ENCODE measurements at places on chromosomes 4 and X.

GRCh38 chr4:163988865-163989264, 494.4 kb downstream of the TMA16 start:
- no peak for DNase-seq

GRCh38 chrX:134990475-134990800, 353 bp upstream of the SMIM10 start:
- no peak for DNase-seq

DNA sequence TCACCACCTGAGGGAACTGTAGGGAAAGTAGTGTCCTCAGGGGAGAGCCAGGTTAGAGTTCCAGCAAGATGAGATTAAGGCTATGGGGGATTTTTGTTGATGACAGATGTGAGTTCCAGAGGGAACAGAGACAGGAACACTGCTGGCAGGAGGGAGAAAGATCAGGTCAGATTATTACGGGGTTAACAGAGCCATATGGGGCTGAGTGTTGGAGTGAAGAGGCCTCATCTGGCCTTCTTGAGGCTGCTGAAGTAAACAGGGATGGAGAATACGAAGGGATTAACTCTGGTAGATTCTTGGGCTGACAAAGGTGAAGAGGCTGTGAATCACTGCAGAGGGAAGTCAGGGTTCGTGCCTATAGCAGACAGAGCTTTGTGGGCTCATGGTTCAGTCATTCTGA, 47.9 kb upstream of the POU4F2 start:
- no peak for DNase-seq

DNA sequence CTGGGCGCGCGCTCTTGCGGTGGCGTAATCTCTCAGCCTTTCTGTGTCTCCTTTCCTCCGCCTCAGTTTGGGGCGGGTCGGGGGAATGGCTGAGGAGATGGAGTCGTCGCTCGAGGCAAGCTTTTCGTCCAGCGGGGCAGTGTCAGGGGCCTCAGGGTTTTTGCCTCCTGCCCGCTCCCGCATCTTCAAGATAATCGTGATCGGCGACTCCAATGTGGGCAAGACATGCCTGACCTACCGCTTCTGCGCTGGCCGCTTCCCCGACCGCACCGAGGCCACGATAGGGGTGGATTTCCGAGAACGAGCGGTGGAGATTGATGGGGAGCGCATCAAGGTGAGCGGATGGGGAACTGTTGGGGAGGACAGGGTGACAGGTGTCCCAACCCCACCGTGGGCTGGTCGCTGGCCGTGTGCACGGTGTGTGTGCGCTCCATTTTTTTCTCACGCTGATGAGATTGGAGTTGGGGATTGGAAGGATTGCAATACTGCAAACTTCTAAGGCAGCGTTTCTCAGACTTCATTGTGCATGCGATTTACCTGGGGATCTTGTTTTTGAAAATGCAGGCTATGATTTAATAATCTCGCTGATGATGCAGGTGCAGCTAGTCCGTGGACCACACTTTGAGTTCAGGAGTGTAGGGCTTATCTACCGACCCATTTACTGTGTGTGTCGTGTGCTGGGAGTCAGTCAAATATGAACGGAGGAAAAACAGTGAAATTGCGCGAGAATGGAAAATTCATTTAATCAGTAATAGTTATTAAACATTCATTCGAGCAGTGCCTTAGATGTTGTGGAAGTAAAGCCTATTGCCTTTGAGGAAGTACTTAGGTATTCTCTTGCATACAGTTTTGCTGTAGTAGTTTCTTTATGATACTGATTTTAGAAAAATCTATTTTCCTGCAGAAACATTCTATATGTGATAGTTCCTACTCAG, at the start of gene RAB33B:
Gene RAB33B (plus strand): TSS at position 11 of the 935 bp plus-strand sequence. CDS start 75 bp downstream, at position 86.
- DNase-seq: no peak

- no peak for DNase-seq
Observed at GRCh38 chr4:81498551-81499099, 26.9 kb upstream of the RASGEF1B start.

- no peak for DNase-seq
Observed at GRCh38 chr4:52096048-52096447, 44.9 kb downstream of the SPATA18 start.

DNA sequence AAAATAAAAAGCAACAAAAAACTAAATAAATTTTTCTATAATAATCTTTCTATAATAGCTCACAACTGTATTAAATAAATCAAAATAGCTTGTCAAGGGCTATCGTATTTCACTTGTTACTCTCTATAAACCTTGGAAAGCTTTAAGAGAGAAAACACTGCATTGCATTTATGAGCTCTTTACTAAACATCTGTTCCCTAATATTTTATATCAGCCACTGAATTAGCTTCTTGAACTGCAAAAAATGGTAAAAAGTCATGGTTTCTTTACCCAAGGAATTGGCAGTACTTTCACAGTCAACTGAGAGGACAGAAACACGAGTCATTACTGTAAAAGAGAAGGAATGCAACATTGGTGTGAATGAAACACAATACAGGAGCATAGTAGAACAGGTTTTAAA, 671.2 kb downstream of the PCDH18 start:
- no peak for DNase-seq

DNA sequence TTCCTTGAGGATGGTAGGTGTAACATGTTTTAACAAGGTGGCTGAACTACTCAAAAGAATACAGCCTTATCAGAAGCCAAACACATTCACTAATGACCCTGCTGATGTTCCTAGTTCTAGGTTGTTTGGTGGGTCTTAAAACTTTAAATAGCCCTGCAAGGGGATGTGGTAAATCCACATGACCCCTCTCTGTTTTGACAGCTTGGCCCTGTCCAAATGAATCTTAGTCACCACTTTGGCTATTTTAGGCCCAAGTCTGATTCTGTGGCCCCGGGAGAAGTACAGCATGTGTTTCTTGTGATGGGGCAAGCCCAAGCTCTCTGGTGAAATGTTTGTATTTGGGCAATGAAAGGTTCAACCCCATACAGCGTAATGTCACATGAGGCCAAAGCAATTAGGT, 54.5 kb upstream of the GPR34 start:
- DNase-seq: no peak

DNA sequence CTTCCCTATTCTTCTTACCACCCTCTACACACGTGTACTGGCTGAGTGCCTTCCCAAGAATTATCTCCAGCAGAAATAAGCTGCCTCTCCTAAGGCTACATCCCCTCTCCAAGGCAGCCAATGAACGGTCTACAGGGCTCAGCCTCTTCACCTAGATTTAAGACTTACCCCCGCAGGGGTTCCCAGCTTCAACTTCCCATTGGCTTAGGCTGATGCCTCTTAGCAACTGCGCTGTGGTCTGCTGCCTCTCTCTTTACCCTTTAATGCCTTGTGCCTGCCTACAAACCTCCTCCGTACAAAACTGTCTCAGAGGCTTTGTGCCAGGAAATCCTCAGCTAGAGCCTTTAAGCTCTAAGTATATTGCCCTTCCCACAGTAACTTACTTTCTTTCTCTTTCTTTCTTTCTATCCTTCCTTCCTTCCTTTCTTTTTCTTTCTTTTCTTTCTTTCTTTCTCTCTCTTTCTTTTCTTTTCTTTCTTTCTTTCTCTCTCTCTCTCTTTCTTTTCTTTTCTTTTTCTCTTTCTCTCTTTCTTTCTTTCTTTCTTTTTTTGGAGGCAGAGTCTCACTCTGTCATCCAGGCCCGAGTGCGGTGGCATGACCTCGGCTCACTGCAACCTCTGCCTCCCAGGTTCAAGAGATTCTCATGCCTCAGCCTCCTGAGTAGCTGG, 15.1 kb upstream of the PIGA start:
- DNase-seq: no peak

GRCh38 chr4:76964769-76965168, 15.2 kb downstream of the SEPTIN11 start:
- no peak for DNase-seq

- DNase-seq: no peak
Observed at GRCh38 chrX:22122510-22122909, 90.4 kb downstream of the PHEX start.

- DNase-seq: no peak
Observed at GRCh38 chr4:15366721-15367120, 61.1 kb upstream of the C1QTNF7 start.

DNA sequence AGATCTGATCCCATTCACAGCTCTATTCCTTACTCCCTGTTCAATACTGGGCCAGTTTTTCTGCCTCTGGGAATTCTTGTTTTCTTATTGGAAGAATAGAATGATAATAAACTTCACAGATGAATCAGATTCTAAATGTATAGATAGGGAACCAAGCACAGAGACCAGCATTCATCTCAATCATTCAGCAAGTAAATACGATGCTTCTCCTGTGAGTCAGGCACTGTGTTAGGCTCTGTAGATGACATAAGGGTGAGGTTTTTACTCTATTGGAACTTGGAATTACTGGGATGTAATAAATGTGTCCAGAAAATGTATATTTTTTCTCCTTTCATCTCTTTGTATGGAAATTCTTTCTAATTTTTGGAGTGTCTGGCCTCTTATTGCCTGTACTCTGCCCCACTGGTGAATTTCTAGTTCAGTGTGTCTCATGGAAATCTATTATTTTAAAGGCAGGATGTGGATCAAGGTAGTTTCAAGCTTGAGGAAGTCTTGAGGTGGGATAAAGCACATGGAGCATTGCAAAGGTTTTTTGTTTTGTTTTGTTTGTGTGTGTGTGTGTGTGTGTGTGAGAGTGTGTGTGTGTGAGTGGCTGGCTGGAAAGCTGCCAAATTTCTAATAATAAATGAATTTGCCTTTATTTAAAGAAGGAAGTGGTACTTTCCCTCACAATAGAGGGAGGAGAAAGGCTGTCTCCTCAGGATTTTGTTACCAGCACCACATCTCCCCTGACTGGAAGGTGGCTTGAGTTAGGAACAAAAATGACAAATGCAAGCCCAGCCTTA, 117.9 kb upstream of the HS3ST1 start:
- no peak for DNase-seq

DNA sequence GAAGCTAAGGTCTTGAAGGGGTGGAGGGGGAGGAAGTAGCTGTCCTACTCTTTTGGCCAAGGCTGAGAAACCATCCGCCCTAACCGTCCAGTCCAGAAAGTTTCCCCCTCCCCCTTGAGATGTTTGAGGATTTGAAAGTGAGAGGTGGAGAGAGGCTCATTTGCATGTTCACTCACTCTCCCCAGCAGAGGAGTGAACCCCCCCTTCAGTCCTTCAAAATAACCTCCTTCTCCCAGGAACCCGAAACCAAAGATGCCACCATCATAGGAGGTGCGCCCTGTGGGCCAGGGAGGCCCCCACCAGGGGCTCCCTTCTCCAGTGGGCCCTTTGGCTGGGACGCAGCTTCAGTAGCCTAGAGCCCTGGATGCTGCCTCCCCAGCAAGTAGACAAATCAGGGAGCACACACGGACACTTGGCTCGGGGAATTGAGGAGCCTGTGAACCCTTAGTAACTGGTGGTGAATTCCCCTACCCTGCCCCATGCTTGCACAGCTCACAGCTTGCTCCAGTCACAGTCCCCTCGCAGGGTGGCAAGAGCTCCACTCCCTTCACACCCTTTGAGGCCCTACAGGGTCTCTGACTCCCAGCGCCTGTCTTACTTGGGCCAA, 25.6 kb downstream of the ELF4 start:
- no peak for DNase-seq

DNA sequence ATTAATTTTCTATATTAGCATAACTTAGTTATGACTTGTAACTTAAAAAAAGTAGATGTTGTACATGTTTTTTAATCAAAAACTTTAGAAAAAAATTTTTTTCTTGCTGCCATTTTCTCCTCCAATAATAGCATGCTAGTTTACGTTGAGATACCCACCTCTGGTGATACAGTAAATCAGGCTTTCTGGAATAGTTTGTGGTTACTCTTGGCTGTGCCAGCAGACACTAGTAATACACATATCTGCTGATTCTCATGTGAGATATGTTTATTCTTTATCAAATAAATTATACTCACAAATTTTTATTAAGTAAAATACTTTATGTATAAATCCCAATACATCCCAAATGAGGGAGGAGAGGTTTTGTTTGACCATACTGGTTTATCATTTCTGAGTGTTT, 117.3 kb downstream of the KLHL8 start:
- DNase-seq: no peak

DNA sequence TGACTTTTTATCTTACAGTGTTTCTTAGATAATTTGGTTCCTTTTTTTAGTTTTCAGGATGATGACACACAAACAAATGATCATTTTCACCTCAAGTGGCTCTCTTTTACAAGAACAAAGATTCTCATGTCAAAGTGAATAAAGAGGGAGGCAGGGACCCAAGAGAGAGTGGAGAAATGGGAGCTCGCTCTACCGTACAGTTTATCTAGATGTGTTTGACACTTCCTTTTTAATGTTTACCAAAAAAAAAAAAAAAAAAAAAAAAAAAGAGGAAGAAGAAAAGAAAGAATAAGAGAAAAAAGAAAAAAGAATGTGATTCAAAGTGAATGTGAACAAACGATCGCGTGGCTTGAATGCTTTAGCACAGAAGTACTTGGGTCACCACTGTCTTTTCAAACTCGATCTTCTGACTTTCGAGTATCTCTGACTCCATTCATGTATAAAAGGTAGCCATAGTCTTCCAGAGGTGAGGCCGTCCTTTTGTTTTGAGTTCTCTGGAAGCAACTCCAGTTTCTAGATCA, 75.6 kb upstream of the GRXCR1 start:
- DNase-seq: no peak

DNA sequence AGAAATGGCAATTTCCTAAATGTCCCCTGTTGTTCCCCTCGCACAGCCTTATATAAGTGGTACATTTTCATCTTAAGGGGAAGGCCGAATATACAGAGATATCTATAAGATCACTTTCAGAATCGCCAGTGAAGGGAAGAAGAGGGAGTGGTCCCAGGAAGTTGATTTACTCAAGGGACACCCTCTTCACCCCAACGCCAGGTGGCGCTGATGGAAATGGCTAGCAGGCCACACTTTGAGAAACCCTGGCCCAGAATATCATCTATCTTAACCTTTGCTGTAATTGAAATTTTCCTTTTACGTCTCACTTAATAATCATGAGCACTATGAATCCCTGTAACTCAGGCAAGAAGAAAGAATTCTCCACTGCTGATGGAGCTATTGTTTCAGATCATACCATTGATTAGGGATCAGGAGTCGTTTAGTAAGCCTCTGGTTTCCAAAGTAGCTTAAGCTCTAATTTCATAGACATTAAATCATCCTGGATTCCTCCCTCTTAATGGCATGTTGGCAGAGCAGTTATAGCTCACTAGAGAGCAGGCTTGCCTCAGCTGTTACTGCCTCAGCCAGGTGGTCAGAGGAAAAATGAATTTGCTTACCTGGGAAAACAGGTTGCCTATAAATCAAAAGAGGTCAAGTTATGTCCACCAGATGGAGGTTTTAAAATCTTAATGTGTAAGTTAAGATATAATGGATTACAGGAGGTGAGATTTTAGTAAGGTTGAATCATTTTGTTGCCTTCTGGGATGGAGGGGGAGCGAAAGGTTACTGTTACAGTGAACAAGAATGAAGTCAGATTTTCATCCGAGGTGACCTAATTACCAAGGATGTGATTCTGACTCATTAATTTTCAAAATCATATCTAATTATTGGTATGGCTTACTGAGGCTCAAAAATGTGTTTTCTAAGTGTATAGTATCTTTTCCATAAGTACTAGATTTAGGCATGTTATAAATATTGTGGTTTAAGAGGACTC, 941.2 kb upstream of the TENM3 start:
- DNase-seq: no peak

DNA sequence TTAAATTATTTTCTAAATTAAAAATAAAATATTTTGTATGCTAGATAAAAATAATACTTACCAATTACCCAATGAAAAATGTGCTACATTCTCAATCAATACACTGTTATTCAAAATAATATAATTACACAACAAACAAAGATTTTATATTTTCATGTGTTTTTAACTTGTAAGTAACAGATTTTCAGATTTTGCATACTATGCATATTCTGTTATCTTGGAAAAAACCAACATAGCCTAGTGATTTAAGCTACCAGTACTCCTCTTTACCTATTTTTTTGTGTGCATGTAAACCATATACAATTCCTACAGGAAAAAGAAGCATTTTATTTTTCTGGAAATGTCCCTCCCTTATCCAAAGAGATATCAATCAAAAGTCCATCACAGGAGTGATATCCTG, 10.0 kb upstream of the GNRHR start:
- no peak for DNase-seq
